Right hindlimb (tissue), 1 donor: ENCODE measurements at places on chromosomes 2 and 18.

DNA sequence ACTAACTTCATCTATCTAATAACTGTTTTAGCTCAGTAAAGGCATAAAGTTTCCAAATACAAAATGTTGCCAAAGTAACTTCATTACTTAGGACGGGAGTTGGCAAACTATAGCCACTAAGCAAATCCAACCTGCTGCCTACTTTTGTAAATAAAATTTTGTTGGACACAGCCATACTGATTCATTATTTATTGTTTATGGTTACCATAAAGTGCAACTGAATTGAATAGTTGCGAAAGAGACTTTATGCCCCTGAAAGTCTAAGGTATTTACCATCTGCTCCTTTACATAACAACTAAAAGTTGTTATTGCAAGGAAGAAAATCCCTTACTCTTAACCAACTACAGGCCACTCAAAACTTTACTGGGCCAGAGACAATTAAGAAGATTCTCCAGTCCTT, 256.7 kb upstream of the RBBP8 start:
- no peak for DNase-seq

- DNase-seq: no peak
Measured at GRCh38 chr18:70454704-70455322, 166.0 kb downstream of the SOCS6 start.

DNA sequence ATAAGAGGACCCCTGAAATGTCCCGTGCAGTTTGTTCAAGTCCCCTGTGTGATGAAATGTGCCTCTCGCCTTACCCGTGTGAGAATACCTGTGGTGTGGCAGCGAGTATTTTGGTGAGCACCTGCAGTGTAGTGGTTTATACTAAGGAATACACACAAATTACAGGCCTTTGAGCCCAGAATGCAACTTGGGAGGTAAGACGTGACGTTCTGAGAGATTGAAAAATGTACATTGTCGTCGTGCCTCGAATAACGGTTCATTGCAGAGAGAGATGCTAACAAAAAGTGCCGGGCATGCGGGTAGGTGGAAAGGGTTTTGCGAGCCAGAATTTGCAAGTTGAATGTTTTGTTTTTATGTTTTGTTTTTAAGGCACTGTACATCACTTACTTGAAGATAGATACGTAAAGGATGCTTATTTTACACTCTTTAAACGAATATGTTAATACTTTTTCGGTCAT, 867 bp downstream of the RBBP8 start:
- no peak for DNase-seq

DNA sequence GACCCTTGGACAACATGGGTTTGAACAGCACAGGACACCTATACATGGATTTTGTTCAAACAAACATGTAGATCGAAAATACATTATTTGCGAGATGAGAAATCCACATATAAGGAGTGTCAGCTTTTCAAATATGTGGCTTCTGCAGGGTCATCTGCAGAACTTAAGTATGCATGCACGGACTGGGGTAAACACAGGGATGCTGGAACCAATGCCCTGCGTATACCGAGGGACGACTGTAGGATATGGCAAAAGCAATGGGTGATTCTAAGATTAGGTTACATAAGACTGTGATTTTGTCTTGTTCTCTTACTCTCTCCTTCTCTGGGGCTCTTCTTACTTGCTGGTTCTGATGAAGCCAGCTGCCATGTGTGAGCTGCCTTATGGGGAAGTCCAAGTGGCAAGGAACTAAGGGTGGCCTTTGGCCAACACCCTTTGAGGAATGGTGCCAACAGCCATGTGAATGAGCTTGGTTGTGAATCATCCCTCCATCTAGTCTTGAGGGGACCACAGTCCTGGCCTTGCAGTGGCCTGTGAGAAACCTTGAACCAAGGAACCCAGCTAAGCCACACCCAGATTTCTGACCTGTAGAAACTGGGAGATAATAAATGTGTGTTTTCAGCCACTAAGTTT, 66.5 kb downstream of the EVA1A start:
- DNase-seq: no peak

GRCh38 chr2:34652636-34653035, 1053.5 kb upstream of the FAM98A start:
- no peak for DNase-seq

- DNase-seq: no peak
Measured at GRCh38 chr18:75977081-75977480, 518.0 kb downstream of the ZNF516 start.

GRCh38 chr2:44112096-44112495, 56.6 kb upstream of the PPM1B start:
- no peak for DNase-seq

DNA sequence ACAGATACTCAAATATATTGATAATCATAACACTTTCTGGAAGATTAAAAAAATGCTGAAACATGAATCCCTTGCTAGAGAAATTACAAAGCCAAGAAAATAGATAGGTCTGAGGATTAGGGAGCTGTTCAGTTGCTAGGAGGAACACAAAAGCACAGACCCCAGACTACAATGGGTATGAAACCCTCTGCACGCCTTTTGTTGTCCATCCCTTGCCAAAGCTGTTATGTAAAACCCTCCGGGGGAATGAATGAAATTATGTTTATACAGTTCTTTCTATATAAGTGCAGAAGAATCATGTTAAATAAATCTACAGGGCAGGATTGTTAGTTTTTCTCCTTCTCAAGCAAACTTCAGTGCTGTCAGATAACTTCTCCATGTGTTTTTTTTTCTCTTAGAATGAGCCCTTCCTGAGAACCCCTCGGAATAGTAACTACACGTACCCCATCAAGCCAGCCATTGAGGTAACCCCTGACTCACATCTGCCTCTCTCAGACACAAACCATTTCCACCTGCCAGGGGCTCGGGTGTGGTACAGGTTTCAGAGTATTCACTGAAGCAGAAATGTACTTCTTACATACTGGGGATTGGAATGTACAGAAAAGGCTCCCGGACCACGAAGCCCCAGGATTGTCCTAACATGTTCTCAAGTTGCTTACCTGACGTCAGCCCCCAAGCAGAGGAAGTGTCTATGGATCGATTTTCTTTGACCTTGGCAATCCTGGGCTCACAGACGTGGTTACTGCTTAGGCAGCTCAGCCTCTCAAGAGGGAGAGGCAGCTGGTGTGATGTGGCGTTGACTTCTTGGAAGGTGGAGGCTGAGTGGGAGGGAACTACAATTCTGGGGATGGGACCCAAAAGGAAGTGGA, 118.0 kb downstream of the PLB1 start:
- DNase-seq: peak; percentile 59

DNA sequence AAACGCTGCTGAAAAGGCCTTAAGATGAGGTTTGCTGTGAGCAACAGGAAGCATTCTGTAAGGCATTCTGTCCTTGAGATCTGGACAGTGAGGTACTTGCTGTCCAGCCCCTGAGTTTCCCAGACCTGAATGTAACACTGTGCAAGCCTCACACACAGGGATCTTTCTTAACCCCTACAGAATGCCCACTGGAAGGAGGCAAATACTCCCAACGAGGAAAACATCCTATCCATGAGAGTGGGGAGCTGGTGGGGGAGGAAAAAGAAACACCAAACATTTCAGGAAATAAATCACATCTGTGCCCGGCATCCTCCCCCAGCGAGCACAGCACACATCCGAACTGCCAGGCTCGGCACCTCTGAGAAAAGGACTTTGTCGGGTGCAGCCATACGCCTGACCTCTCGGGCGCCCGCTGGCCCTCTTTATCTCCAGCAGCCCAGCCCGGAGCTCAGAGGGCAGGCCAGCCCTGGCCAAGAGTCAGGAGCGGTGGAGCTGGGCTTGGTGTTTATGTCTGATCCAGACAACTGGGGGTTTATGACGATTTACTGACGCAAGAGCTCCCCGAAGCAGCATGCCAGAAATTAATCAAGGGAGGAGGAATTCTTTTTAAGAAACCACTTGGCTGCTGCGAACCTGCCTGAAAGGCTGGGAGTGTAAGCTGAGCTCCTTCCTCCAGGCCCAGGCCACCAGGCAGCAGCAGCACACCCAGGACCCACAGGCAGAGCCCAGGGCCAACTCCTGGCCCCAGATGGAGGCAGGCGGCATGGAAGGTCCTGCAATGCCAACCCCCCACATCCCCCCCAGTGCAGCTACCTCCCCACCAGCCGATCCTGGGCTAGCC, 72.2 kb downstream of the HDAC4 start:
- peak; percentile 79 for DNase-seq

DNA sequence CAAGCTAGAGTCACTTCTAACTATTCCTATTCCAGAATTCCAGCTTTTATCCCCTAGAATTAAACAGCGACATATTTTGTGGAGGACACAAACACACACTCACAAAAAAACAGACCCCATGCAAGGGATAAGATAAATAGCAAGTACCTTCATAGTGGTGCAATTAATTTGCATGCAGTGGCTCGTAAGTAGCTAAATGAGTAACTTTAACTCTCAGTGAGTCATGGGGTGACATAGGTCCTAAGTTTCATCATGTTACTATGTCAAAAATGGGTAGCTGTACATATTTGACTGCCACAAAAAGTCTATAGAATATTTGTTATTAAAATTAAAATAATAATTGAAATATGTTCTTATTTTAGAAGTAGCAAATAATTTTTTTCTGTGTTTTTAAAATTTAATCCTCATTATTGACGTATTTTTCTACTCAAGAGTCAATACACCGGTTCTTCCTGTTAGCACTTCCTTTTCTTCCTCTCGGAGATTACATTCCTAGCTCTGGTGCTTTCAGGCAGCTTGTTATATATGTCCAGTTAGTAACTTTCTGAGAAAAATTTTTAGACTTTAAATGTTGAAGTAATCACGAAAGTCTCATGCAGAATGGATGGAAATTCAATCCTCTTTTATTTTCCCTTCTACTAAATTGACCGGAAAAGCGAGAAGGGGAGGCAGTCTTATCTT, 247.0 kb downstream of the KCNH7 start:
- no peak for DNase-seq

DNA sequence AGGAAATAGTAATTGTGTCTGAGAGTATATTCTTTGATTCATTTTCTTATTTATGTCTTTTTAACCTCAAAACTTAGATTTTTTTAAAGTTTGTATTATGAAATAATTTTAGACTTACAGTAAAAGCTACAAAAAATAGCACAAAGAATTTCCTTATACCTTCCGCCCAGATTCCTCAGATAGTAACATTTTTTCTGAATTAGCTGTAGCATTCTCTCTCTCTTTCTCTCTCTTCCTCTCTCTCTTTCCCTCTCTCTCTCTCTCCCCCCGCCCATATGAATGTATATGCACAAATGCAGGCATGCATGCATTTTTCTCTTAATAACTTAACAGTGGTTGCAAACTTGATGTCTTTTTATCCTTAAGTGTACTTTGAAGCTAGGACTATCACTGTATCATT, 361.1 kb upstream of the NRP2 start:
- DNase-seq: no peak

DNA sequence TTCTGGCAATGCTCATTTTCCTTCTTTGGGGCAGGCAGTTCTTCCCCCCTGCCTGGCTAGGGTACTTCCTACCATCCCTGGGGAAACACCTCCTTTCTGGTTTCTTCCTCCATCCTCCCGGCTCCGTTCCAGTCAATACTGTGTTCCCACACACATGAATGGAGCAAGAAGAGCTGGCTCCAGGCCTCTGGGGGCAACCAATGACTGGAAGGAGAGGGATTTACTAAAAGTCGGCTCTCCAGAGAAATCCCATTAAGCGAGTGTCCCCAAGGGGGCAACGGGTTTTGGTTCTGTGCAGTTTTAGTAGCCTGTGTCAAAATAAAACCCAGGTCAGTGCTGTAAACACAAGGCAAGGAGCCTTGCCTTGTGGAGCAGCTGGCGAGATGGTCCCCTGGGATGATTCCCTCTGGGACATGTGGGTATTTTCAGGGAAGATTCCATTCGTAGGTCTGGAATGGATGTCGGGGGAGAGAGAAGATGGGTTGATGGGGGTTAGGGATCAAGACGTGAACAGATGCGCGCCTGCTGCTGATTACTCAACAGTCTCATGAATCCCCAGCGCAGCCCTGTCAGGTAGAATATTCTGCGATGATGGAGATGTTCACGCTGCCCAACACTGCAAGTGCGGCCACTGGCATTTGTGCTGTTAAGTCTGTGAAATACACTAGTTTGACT, 32.0 kb downstream of the EMILIN2 start:
- no peak for DNase-seq

DNA sequence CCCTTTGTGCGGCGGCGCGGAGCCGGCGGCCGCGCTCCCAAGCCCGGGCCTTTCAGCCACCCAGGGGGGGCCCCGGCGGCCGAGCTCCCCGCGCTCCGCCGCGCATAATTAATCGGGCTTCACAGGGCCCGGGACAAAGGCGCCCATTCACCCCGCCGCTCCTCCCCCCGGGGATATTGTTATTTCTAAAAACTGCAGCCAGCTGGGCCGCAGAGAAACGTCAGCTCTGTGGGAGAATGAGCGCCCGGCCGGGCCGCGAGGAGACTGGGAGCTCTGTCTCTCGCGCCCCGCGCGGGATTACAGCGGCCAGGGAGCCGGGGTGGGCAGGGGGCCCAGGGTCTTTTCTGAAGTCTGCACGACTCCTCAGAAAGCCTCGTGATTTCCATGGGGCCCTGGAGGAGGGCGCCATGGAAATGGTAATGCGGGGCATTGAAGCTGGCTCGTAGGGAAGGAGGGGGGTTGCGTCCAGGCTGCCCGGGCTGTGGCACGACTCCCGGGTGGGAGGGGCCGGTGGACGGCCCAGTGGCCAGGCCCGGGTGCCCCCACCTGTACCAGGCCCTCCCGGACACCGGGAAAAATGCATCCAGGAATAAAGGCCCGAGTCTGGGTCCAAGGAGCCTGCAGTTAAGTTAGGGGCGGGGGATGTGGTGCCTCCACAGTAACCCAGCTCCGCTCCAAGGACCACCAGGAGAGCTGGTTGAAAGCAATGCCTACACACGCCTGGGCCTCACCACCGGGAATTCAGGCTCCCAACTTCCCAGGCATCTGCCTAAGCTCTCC, 125.3 kb downstream of the ZFP36L2 start:
- peak; percentile 75 for DNase-seq

DNA sequence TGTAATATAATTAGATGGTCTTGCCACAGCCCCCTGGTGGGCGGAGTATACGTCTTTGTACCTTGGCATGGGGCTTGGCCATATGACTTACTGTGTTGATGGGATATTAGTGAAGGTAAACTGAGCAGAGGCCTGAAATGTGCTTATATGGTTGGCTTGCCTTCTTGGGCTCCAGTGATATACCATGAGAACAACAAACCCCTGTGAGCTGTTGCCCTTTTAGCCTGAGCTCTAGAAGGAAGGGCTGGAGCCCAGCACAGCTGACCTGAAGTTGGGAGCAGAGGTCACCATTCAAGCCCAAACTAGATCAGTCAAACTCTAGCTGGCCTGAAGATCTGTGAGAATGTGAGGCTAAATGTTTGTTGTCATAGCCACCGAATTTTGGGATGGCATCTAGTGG, 75.2 kb upstream of the CD302 start:
- no peak for DNase-seq

DNA sequence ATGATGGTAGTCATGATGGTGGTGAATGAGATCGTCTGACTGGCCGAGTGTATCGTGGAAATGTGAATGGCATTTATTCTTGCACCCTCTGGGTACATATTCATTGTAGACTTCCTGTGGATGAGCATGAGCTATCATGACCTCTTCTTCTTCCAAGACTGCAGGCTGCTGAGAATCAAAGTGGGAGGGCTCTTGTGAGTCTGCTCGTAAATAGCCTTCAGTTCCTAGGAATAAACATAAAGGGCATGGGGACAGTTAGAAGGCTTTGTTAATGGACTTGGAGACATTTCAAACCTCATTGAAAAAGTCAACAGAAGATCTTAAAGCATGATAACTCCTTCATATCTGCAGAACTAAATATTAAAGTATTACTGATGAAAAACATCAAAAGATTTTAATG, 14.9 kb downstream of the SLC39A6 start:
- no peak for DNase-seq
